Activated T-helper 1 cell treated with anti-CD3 and anti-CD28 coated beads, Interleukin-2, amount 50 U/mL, for 16 hours (primary cell): ENCODE measurements at places on chromosomes 11 and 22.

- no peak for DNase-seq
Measured at GRCh38 chr11:103266167-103266831, 157.1 kb downstream of the DYNC2H1 start.

DNA sequence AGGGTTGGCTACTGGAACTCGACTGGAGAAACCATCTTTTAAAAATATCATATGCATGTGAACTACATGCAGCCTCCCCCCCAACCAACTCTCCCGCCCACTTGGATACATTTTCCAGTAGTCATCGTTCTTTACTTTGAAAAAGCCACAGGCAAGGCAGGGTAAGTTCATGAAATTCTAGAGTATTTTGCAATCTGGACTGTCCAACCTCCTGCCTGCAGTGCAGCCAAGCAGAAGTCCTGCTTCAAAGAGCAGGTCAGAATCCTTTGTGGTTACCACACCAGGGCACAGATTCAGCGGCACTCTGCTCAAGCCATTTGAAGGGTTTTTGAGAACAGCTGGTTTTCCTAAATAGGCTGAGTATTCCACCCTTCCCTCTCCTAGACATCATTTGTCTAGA is 12.1 kb downstream of the ELF5 start:
- DNase-seq, result no peak

GRCh38 chr11:86793307-86793706 is 7.0 kb upstream of the PRSS23 start:
- no peak for DNase-seq

GRCh38 chr11:119051440-119052162 is 5.4 kb downstream of the HYOU1 start:
- DNase-seq, result no peak

DNA sequence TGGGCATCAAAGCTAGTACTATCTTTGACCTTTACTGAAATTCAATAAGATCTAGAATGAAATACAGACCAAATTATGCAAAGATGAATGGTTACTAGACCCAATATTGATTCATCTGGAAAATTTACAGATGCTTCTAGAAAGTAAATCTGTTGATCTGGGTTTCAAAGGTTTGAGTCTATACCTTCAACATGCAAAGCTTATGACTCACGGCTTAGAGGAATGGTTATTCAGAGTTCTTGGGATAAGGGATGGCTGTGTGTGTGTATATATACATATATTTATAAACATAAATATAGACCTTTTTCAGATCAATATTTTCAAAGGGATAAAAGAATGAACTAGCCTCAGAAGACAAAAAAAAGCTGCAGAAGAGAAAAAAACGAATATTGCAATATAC is 1.3 kb downstream of the SPTY2D1 start:
- DNase-seq, result no peak

GRCh38 chr22:20615021-20615420 is 107.6 kb downstream of the MED15 start:
- no peak for DNase-seq

GRCh38 chr11:67613313-67613959 is 6.7 kb downstream of the NDUFV1 start:
- no peak for DNase-seq

GRCh38 chr11:94925422-94926270 is 47.7 kb downstream of the CWC15 start:
- no peak for DNase-seq

DNA sequence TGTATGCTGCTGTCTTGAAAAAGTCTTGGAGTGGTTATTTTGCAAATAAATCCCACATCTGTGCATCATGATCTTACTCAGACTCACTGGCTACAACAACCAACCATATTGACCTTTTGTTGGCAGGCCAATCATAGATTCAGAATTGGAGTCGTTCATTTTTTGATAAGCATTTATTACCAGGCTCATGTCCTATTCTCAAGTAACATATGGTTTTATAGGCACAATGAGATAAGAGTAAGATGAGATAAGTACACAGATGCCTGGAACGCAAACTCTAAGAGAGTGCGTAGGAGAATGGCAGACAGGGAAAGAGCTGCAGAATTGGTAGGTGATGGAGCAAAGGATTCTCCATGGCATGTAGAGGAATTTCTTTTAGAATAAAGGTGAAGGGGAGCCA is 71.6 kb upstream of the SLC5A12 start:
- DNase-seq, result no peak

- no peak for DNase-seq
Measured at GRCh38 chr11:78269806-78270205, 81.1 kb downstream of the USP35 start.

GRCh38 chr11:120129570-120129969 is 8.3 kb downstream of the TRIM29 start:
- no peak for DNase-seq

DNA sequence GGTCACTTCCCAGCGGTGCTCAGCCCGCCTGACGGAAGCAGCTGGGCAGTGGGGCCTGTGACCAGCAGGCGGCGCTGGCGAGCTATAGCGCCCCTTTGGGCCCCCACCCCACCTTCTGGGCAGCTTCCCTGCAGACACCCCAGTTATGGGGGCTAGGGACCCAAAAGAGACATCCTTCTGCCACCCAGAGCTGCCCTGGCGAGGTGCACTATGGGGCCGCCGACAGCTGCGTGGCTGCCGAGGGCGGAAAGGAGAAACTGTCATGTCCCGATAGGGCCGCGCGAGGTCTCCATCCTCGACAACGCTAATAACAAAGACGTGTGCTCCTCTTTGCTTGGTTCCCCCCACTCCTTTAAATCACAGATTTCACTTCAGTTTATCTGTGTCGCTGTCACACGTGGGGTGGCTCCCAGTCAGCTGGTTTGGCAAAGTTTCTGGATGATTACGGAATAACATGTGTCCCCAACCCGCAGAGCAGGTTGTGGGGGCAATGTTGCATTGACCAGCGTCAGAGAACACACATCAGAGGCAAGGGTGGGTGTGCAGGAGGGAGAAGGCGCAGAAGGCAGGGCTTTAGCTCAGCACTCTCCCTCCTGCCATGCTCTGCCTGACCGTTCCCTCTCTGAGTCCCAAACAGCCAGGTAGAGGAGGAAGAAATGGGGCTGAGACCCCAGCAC is 673 bp upstream of the MYO7A start:
- DNase-seq, result peak; percentile 28

- no peak for DNase-seq
Measured at GRCh38 chr22:44677353-44677840, 24.6 kb upstream of the PRR5 start.

DNA sequence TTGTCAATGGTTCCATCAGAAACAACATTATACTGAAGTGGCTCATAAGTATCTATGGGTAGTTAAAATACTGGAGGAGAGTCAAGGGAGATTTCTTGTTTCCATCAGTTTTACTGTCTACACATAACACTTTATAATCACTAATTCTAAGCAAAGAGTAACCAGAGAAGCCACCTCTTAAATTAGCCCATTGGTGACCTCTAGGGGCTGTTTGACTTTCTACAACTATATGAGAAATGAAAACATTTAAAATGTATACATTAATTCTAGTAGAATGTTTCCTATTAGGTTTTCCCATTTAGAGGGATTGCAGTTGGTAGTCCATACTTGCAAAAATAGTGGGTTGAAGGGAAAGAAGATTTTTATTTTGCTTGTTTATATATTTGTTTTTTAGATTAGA is 504.3 kb downstream of the FAM181B start:
- no peak for DNase-seq

- no peak for DNase-seq
Measured at GRCh38 chr22:50207383-50208140, 6.8 kb downstream of the SELENOO start.

GRCh38 chr11:123054301-123055065 is 7.5 kb downstream of the HSPA8 start:
- DNase-seq, result no peak

GRCh38 chr22:46674367-46674781 is 54.2 kb downstream of the GRAMD4 start:
- peak; percentile 76 for DNase-seq

DNA sequence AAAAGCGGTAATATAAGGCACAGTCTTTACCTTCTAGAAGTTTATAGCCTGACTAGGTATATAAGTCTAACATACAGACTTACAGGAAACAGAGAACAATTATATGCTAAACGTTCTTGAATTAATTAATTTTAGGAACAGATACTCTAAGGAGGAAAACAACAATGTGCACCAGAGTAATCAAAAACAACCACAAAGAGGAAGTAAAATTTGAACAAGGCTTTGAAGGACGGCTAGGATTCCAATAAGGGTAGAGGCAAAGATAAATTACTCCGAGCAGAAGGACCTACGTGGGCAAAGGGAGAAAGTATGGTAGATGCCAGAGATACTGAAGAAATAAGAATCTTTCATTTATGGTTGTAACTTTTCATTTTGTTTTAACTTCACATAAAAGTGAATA is 54.4 kb downstream of the ENTHD1 start:
- DNase-seq, result no peak

- no peak for DNase-seq
Measured at GRCh38 chr22:23137905-23138561, 3.8 kb downstream of the RSPH14 start.

- no peak for DNase-seq
Measured at GRCh38 chr11:122883646-122883979, 1.1 kb downstream of the JHY start.
